Lower lobe of right lung (tissue), 2 donors: ENCODE measurements at places on chromosomes 2 and 18. TPM values are rescaled to one million over a fixed set of nuclear protein-coding genes. Genes with fewer than 3 reads are reported as not detected.

DNA sequence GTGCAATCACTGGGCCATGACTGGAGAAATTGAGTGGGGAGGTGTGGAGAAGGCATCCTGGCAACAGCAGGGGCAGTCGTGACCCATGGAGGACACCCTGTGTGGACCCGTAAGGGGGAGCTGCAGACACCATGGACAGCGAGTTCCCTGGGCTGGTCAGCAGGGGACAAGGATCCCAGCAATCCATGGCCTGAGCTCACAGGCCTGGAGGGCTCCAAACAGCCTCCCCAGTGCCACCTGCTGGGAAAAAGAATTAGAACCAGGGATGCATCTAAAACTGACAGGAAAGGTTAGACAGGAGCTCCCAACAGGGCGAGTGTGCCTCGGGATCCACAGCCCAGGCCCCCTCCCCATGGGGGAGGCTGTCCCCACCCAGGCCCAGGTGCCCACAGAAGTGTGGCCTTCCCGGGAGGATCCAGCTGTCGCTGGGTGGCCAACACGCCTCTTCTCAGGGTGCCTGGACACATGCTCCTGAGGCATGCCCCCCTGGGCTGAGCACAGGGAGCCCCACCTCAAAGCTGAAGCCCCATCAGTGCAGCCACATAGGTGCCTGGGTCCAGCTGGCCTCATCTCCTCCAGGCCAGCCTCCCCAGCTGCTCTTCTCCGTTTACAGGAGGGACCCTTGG lies 20.5 kb upstream of the KIF1A start:
- DNase-seq, result no peak

OXER1 gene
- 1.9 TPM for total RNA-seq

CD8A gene
- 5.5 TPM for total RNA-seq

TTN gene
- total RNA-seq, result 40.3 TPM
